Activated CD4-positive, alpha-beta T cell treated with anti-CD3 and anti-CD28 coated beads, Interleukin-2, amount 10 ng/mL, durations not matched to agents 7 days and 5 days (primary cell): ENCODE measurements at places on chromosomes 7 and 10.

GRCh38 chr10:76885816-76886215 is 751.8 kb downstream of the KCNMA1 start:
- DNase-seq: no peak

DNA sequence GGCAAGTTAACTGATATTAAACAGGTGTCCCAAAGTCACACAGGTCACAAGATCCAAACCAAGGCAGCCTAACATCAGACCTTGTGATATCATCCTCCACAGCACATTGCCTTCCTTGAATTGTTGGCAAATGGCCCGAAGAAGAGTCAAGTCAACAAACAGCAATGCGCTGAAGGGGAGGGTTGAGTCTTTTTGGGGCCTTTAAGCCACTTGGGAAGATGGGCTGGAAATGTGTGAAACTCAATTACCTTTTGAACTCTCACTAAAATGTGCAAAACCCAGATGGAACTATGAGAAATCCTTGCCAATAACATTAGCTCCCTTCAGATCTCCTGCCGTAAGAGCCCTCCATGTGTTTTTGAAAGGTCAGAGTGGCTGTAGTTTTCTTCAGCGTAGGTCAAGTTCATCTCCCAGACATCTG is 47.9 kb upstream of the STK17A start:
- DNase-seq: no peak

GRCh38 chr10:11162828-11163599 is 145.3 kb downstream of the CELF2 start:
- peak; percentile 90 for DNase-seq

DNA sequence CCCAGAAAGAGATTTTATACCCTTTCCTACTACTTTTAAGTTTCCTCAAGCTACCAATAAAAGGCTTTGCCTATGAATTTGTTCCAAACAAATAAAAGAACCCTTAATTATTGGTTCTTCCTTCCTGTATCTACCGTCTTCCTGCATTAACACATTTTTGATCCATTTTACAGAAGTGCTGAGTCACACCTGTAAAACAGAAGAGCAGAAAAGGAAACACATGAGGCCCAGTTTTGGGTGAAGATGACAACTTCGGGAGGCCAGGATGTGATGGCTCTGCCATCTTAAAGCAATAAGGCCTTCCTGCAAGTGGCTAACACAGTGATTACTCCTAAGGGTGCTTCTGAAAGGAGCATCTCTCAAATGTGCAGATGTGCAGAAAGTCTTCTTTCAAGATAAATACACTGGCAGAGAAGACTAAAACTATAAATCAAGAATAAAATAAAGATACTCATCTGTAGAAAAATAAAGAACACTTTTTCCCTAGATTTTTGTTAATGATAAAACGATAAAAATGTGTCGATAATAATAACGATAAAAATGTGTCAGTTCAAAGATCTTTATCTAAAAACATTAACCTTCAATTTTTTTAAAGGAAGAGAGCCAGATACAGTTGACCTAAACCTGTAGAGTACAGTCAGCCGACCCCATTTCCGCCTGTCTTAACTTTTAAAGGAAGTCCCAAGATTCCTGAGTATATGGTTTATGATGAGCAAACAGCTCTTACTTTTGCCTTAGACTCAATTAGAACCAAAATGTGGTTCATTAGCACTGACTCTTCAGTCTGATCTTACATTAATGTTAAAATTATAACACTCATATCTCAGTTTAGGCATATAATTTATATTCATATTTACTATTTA is 108.6 kb downstream of the UBE2H start:
- DNase-seq: no peak

- peak; percentile 14 for DNase-seq
Measured at GRCh38 chr7:93715234-93715633, 140.7 kb upstream of the CALCR start.

GRCh38 chr10:35921866-35922350 is 279.8 kb upstream of the FZD8 start:
- no peak for DNase-seq

GRCh38 chr7:11469028-11469745 is 362.8 kb downstream of the THSD7A start:
- DNase-seq: no peak

DNA sequence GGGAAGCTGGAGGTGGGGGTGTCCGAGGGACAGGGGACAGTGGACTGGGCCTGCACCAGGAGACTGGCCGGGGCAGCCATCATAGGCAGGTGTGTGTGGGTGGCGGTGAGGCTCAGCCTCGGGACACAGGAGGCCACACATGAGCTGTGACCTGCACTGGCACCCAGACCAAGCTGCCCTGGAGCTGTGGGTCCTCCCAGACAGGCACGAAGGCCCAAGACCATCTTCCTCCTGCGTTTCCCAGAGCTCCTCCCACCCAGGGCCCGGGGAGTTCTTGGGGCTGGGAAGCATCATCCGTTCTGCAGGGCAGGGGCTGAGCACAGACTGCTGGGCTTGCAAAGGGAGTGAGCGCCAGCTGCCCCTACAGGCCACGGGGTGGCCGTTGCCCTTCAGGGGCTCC is 87.4 kb downstream of the PDGFA start:
- no peak for DNase-seq

DNA sequence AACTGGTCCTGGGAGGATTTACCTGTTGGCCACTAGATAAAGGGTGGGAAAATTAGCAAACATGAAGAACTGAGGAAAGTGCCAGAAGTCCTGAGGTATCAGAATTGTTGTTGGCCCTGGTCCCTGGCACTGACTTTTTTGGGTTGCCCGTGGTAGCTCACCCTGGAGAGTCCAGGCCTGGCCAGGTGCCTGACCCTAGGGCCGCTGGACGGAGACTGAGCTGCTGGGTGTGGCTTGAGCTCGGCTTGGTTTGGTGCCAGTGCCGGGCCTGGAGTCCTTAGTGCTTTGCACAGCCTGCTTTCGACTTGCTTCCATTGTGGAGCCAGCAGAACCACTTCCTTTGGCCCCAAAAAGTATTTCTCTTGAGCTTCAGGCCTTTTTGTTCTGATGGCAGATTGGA is 12.9 kb downstream of the MDH2 start:
- DNase-seq: no peak

DNA sequence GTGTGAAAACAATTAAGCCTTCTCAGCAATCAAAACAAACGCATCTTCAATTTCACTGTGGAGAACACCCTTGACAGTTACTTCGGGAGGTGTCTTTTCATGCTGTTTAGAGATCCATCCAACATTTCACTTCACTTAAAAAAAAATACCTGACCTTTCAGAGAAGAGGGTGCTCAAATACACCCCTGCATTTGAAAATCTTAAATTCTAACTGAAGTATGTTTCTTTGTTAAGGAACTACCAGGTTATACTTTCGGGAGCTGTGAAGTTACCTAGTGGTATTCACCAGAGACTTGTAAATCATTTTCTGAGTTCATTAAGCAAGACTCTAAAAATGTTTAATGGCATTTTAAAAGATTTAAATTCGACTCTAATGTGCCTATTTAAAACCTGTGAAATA is 38.8 kb downstream of the CNPY1 start:
- no peak for DNase-seq

- no peak for DNase-seq
Measured at GRCh38 chr10:71970331-71970730, 6.1 kb downstream of the CHST3 start.

GRCh38 chr7:27143023-27143949 is at the start of gene HOXA5:
Gene HOXA5, minus strand, starts transcription at chr7:27143681. Its CDS starts 74 bp downstream, at chr7:27143607.
- DNase-seq: no peak

GRCh38 chr7:128877756-128878120 is 15.1 kb downstream of the ATP6V1F start:
- DNase-seq: no peak

DNA sequence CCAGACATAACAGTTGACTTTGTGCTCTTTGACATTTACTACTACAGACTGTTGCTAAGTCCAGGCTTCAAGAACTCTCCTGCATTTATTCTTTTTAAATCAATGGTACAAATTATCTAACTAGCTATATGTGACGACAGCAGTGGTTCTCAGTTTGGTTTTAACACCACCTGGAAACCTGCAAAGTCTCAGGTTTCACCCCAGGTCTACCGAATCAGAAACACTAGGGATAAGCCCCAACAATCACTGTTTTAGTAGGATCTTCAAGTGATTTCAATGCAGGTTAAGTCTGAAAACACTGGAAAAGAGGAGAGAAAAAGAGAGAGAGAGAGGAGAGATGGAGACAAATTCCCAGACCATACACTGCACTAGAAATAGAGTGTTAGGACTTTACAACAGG is 519.0 kb downstream of the PCDH15 start:
- no peak for DNase-seq

DNA sequence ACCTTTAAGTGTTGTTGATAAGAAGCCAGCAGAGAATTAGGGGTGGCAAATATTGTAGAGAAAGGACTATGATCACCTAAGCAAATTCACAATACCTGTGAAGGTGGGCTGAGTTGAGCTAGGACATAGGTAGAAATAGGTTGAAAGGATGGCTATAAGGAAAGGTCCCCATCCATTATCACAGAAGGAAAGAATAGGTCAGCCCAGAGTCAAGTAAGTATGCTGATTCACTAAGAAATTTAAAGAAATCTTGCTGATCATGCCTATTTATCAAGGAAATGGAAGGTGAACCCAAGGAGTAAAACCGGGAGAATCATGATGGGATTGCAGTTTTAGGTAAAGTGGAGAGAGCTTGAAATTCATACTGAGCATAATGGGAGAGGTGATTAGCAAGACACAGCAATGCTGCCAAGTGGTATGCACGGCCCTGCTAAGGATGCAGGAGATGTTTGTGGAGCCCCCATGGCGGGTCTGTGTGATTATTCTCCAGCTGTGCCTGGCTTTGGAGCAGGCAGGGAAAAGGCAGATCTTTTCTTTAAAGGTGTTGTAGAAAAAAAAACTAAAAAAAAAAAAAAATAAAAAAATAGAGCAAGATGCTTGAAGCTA is 399.4 kb downstream of the PLXDC2 start:
- DNase-seq: no peak

GRCh38 chr10:26855186-26855585 is 5.6 kb downstream of the ABI1 start:
- DNase-seq: no peak
